ENCODE measurements at places on chromosomes 6 and 20. TPM values are rescaled to one million over a fixed set of nuclear protein-coding genes. Genes with fewer than 3 reads are reported as not detected.

MAP1LC3A gene
- 110 TPM for total RNA-seq

TREM2 gene
- 0.66 TPM for total RNA-seq

DOK5 gene
- total RNA-seq = 14.3 TPM

DNA sequence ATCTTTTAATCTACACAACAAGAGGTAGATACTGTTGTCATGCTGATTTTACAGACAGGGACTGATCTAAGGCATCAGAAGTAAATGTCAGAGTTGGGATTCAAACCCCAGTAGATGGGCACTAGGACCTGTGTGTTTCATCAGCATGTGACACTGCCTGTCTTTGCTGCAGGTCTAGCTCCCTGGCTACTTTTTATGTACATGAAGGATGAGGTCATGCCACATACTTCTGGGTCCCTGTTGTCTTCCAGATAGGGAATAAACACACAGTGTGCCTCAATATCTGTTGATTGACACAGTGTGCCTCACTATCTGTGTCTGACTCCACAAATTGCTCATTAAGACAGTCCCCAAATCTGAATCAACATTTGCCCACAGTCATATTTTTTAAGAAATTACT is 106.9 kb downstream of the TFAP2B start:
- no peak for DNase-seq
- no peak overlapping the region for H3K4me3 ChIP-seq
- H3K27me3 ChIP-seq = no peaks in the 10 kb centered on the region
- no peak overlapping the region for H3K27ac ChIP-seq
- H3K4me1 ChIP-seq = no peaks in the 10 kb centered on the region
- no peaks in the 10 kb centered on the region for H3K36me3 ChIP-seq

DNA sequence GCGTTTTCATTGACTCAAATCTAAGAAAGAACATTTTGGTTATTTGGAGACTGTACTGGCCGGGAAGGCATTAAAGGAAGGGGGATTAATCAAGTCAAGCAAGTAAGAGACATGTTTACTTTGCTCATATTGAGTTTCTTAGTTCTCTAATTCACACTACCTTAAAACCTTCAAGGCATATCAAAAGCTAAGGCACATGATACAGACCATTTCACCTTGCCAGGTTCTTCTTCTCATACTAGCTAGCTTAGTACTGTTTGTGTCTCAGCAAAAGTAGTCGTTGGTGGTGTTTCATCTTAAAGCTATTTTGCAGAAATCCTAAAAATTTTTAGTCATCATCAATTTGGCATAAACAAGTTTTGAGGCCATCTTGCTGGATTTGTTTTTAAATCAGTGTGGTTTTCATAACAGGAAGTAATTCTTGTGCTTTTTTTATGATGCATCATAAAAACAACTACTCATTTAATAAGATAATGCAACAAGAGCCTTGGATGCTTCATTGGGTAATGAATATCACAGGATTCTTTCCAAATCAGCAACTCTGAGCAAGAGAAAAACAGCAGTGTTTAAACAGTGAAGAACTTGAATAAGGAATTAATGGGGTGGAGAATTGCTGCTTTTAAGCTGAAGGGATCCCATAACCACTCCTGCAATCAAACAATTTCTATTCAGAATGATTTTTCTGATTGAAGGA is 425.3 kb downstream of the EPM2A start:
- H3K4me1 ChIP-seq = no peaks in the 10 kb centered on the region
- DNase-seq = no peak
- H3K27ac ChIP-seq = no peak overlapping the region
- H3K27me3 ChIP-seq = no peaks in the 10 kb centered on the region
- H3K36me3 ChIP-seq = no peaks in the 10 kb centered on the region

GRCh38 chr6:7960848-7961247 is 50.3 kb upstream of the TXNDC5 start:
- H3K4me3 ChIP-seq = no peak overlapping the region
- no peak for DNase-seq
- no peaks in the 10 kb centered on the region for H3K36me3 ChIP-seq

GRCh38 chr6:151103266-151103665 is 136.5 kb upstream of the AKAP12 start:
- H3K36me3 ChIP-seq = no peaks in the 10 kb centered on the region
- no peak for DNase-seq
- H3K27me3 ChIP-seq = no peaks in the 10 kb centered on the region
- H3K4me3 ChIP-seq = no peak overlapping the region
- no peak overlapping the region for H3K27ac ChIP-seq

GRCh38 chr20:34112600-34113101 is 608 bp upstream of the EIF2S2 start:
- no peak for DNase-seq
- H3K27ac ChIP-seq = peak overlapping the region; percentile 98
- peak overlapping the region; percentile 99 for H3K4me3 ChIP-seq
- peaks cover 53% of the 10 kb centered on the region for H3K4me1 ChIP-seq
- peaks cover 10% of the 10 kb centered on the region for H3K36me3 ChIP-seq
- H3K27me3 ChIP-seq = no peaks in the 10 kb centered on the region

DNA sequence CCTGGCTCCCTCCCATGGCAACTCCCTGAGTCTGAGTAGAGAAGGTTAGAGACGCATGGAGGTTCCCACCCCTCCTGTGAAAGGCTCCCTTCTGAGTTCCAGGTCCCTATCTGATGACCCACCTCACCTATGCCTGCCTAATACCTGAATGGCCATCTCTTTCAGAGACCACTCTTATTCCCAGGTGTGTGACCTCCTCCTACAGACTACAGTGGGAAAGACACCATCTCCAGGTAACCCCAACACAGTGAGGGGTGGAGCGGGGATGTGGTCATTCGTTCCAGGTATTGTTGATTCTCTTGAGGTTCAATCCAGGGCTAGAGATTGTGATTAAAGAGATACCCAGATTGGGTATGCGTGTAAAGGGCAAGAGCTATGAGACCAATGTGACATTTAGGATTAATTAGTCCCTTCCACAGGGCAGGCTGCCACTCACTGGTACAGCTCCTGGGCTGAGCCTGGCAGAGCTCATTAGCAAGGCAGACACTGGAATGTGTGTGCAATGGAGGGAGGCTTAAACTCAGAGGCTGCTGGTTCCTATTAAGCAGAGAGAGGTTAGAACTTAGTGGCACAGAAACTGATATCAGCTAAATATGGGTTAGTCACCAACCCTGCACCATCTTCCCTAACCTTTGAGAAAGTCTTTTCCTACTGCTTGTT is 46.5 kb upstream of the IER3 start:
- H3K4me3 ChIP-seq = no peak overlapping the region
- no peak for DNase-seq
- H3K4me1 ChIP-seq = peaks cover 4% of the 10 kb centered on the region

- DNase-seq = no peak
- H3K4me3 ChIP-seq = no peak overlapping the region
- no peak overlapping the region for H3K27ac ChIP-seq
- no peaks in the 10 kb centered on the region for H3K27me3 ChIP-seq
- no peaks in the 10 kb centered on the region for H3K4me1 ChIP-seq
Observed at GRCh38 chr6:122969999-122970533, 26.0 kb upstream of the CLVS2 start.
